ENCODE measurements at places on chromosomes 6 and 20. TPM values are rescaled to one million over a fixed set of nuclear protein-coding genes. Genes with fewer than 3 reads are reported as not detected.

SYCP2L gene
- total RNA-seq = not detected

IER3 gene
- total RNA-seq = 122 TPM

NOL4L gene
- 10.3 TPM for total RNA-seq

PRSS16 gene
- not detected for total RNA-seq

PRDM13 gene
- total RNA-seq = not detected

SPATA25 gene
- total RNA-seq = 0.59 TPM

ANGPT4 gene
- not detected for total RNA-seq

OPN5 gene
- not detected for total RNA-seq

- peak; percentile 52 for DNase-seq
Measured at GRCh38 chr20:535958-536357, 7.6 kb downstream of the CSNK2A1 start.

DNA sequence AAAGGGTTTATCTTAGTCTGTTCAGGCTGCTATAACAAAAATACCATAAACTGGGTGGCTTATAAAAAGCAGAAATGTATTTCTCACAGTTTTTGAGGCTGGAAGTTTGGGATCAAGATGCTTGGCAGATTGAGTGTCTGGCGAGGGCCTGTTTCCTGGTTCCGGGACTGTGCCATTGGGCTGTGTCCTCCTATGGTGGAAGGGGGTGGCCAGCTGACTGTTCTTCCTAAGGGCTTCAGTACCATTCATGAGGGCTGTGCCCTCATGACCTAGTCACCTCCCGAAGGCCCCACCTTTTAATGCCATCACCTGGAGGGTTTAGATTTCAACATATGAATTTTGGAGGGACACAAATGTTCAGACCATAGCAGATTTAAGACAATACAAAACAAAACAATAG, 91.2 kb downstream of the ARID1B start:
- DNase-seq = no peak

- DNase-seq = no peak
Measured at GRCh38 chr20:10524643-10525042, 89.5 kb downstream of the SLX4IP start.

- DNase-seq = no peak
Measured at GRCh38 chr6:33949877-33950435, 146.2 kb upstream of the MLN start.

- no peak for DNase-seq
Measured at GRCh38 chr6:142325111-142325510, 23.3 kb downstream of the ADGRG6 start.

GRCh38 chr20:25372584-25373336, 17.9 kb downstream of the ABHD12 start:
- no peak for DNase-seq

- DNase-seq = no peak
Measured at GRCh38 chr6:50952092-50952907, 133.6 kb downstream of the TFAP2B start.

All from pulmonary artery endothelial cell (primary cell).